ENCODE measurements at places on chromosomes 12 and 14. TPM values are rescaled to one million over a fixed set of nuclear protein-coding genes. Genes with fewer than 3 reads are reported as not detected.

DNA sequence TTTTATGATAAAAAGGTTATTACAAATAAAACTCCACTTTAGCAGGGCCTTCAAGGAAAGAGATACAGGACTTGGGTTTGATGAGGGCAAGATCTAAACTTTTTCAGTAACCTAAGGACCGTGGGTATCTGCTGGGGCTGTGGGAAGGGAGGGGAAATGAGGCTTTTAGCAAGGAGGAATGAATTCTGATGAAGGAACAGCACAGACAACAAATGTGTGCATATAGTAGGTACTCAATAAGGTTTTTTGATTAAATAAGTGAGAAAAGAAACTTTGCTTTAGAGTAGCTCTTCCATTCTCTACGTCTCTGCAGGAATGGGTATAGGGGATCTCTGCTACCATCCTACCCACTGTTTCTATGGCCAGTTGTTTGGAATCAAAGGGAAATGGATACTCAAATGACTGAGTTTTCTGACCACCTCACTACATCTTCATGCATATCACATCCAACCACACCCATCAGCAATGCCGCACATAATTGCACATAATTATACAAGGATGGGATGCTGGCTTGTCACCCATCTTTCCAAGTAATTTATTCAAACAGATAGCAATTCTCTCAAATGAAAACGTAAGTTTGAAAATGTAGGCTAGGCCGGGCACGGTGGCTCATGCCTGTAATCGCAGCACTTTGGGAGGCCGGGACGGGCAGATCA, 59.5 kb upstream of the GTF2A1 start:
- DNase-seq = no peak

- no peak for DNase-seq
Measured at GRCh38 chr14:75323571-75323970, 44.9 kb downstream of the FOS start.

DNA sequence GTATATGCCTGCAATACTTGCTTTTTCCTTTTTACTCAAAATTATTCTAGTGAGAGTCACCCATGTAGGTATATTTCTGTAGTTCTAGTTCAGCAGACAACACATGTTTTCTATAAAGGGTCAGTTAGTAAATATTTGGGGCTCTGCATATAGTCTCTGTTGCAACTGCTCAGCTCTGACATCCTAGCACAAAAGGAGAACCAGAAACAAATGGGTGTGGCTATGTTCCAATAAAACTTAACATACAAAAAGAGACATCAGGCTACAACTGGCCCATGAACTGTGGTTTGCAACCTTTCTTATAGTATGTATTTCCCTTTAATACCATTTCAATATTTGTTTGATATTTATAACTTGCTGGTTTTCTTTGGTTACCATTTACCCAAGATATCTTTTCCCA, 11.9 kb downstream of the NT5DC3 start:
- no peak for DNase-seq

DNA sequence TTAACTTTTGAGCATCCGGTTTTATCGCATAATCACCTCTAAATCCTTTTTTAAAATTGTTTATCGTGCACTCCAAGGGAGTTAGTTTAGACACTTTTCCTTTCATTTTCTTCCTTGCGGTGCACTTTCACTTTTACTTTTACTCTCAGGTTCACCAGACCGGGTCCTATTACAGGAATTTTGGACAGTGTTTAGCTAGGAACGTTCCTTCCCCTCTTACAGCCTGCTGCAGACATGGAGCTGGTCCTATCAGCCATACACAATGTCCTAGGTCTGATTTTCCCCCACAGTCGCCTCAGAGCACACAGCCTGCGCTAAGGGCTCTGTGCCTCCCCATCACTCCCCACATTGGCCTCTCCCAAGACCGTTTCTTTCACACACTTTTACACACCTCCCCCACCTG, 103.9 kb downstream of the ALG10 start:
- no peak for DNase-seq

DNA sequence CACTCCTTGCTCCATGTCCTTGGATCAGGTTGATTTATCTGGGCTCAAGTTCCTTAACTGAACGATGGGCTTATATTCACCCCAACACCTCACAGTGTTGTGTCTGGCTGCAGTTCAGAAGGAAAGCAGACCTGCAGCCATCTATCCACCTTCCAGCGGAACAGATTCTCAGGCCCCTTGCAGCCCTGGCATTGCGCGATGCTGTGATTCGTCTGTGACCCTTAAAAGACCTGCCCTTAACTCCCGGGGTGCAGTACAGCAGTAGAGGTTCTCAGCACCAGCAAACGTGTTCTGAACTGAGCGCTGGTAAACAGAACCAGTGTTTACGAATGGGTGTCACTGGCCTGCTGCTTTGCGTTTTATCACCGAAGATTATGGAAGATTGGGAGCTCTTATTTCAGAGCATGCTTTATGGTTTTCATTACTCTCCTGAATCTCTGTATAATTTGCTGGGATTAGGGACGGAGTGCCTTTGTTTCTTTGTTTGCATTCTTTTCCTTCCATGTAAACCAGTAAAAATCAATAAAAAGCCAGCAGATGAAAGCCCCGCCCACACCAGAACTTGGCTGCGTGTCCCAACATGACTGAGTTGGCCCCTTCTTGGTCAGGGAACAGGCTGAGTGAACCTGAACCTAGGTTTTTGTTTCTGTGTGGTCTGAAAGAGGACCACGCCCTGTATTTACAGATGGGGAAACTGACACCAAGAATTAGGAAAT, 286.7 kb upstream of the CRY1 start:
- DNase-seq = no peak

DNA sequence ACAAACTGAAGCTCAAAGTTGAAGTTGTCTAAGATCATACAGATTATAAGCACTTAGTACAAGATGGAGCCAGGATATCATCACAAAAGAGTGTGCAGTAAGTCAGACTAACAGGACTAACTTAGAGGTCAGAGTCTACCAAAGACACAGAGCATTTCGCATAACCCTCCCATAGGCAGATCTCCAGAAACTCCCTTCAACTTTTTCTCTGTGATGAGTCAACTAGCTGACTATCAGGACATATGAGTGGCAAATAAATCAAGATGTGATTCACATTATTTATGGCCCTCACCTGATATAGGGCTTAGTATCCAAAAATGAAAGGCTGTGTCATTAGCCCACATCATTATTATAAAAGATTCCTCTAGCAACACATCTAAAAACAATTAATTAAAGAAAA, 484.6 kb downstream of the GALC start:
- DNase-seq = no peak

The PPP1R36 gene
- polyA plus RNA-seq = 0.90 TPM

The CFAP54 gene
- 2.4 TPM for polyA plus RNA-seq

All from right renal pelvis (tissue), 4 donors.